ENCODE measurements at places on chromosomes 16 and 17.

- DNase-seq = no peak
Observed at GRCh38 chr16:55346475-55346874, 22.5 kb downstream of the IRX6 start.

- DNase-seq = no peak
Observed at GRCh38 chr16:56785317-56785716, 55.4 kb downstream of the NUP93 start.

DNA sequence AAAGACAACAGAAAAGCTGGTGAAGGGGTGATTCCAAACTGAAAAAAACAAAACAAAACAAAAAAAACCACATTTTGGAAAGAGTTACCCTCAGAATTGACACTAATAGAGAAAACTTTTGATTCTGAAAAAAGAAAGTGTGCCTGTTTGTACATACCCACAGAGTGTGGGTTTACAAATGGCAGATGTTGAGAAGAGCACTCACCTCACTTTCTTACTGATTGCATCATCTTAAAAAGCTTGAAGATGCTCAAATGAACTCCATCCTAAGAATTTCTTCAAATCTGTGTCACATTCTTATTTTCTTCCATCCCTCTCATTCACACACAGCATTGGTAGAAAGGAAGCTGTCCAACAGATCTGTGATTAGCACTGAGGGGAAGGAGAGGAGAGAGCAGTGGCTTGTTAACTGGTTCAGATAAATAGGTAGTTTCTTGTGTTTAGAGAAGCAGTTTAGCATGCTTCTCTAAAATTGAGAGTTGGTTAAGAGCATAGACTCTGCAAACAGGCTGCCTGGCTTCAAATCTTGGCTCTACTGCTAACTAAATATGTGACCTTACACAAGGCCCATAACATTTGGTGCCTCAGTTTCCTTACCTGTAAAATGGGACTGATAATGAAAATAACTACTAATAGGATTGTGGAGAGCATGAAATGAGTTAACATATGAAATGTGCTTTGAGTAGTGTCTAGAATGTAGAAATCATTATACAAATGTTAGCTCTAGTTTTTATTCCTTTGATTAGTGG, 6.9 kb downstream of the GNAO1 start:
- no peak for DNase-seq

GRCh38 chr16:22726868-22727267, 87.1 kb upstream of the HS3ST2 start:
- DNase-seq = no peak

GRCh38 chr17:17822189-17822588, 14.6 kb downstream of the SREBF1 start:
- DNase-seq = no peak

DNA sequence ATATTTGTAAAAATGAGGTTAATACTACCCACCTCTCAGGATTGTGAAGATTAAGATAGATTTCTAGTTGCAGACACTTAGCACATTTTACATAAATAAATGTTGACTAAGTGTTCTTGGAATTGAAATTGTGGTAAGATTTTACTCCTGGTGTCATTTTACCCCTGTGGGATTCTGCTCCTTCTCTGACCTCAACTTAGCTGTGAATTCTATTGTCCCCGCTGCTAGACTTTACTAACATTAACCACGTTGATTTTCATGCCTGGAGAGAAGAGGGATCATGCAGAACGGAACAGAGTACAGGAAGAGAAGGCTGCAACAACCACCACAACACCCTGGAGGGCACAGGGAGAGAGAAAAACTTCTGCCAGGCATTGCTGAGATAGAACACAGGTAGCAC, 2.1 kb upstream of the TOM1L1 start:
- DNase-seq = no peak

DNA sequence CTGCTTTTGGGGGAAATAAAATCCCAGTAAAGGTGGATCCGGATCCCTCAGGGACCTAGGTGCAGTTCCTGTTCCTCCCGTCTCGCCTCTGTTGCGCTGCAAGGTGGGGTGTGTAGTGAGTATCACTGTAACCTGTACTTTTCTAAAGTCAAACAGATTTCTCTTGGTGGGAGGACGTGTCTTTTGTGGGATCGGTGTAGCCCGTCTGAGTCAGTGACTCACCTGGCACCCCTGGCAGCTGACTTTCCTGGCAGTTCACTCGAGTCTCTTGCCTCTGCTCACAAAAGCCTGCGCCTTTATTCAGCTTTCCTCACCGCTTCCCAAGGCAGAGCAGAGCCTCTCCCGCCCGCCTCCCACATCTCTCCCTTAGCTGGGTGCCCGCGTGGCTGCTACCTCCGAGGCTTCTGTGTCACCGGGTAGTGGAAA, 85.7 kb downstream of the CMIP start:
- DNase-seq = peak; percentile 73

GRCh38 chr16:4972938-4973587, 14.9 kb downstream of the SEC14L5 start:
- no peak for DNase-seq

- DNase-seq = no peak
Observed at GRCh38 chr17:76683921-76684745, 26.6 kb downstream of the MXRA7 start.

DNA sequence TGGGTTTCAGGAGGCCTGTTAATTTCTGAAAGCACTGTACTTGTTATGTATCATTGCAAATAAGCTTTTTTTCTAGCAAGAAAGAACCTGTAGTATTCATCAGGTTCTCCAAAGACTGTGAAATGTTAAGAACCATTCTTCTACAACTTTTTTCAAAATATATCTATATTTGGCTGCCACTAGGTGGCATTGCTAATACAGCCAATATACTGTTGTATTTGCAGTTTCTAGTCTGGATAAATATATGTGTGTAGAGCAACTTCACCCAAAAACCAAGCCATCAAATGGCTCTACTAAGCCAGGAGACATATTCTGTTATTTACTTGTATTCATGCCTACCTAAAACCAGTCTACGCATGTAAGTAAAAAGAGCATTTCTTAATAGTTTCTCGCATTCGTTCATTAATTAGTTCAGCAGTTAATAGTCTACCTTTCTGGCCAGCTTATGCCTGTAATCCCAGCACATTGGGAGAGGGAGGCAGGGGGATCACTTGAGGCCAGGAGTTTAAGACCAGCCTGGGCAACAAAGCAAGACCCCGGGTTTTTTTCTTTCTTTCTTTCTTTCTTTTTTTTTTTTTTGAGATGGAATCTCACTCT, 39.5 kb downstream of the VMP1 start:
- peak; percentile 30 for DNase-seq

DNA sequence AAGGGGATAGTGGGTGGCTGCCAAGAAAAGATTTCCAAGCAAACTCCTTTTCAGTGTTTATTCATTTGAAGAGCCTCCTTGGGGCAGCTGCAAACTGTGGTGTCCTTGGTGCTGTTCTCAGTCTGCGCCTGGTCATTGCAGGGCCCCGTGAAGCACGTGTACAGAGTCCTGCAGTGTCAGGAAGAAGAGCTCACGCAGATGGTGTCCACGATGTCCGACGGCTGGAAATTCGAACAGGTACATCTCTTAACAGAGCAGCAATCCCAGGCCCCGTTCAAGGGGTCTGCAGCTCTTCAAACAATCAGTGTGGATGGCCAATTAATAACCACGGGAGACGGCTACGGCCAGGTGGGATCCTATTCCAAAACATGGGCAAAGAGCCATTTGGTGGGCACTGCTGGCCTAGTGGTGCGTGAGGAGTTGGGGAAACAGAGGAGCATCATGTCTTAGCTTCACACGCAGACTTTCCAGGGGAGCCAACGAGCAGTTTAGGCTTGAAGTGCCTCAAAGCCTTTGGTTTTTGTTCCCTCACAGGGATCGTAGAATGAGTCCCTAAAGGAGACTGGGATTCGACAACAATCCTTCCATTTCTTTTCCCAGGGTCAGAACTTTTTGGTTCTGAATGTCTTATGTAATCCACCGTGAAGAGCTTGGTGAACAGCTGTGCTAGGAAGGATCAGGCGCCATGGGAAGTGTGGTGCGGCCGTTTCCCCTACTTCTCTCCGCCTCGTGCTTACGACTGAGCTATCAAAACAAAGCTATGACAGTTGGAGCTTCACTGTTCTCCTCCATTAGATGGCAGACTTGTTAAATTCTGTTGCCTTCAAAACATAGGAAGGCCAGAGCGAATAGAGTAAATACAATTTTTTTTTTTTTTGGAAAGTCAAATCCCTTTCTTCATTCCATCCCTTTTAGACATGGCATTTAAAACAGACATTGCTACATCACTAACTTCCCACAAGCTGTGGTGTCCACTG, 12.6 kb downstream of the KCTD2 start:
- DNase-seq = no peak

DNA sequence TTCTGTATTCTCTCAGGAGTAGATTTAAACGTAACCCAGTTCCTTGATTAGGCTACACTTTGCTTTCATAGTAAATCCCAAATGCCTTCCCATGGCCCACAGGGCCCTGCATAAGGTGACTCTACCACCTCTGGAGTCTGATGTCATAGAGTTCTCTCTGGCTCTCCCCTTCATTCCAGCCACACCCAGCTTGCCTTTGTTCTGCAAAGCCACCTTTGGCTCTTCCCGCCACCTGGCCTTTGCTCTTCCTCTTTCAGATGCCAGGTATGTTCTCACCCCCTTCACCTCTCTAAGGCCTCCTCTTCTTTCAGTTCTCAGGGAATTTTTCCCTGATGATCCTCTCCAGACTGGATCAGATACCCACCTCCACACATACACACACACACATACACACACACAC, 141.3 kb upstream of the HSBP1 start:
- DNase-seq = no peak

GRCh38 chr16:49560004-49560830, 186.6 kb downstream of the C16orf78 start:
- DNase-seq = no peak

DNA sequence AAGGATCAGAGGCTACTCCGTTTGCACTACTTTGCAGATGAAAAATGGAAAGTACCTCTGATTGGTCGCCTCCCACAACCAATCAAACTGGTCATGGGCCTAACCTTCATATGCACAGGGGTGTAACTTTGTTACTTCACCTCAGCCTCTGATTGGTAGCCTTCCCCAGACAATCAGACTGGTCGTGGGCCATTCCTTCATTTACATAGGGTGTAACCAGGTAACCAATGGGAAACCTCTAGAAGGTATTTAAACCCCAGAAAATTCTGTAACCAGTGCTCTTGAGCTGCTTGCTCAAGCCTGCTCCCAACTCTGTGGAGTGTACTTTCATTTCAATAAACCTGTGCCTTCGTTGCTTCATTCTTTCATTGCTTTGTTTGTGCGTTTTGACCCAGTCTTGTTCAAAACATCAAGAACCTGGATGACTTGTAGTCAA, 39.2 kb upstream of the USP22 start:
- DNase-seq = no peak

GRCh38 chr17:27862004-27862403, 31.2 kb downstream of the LYRM9 start:
- DNase-seq = peak; percentile 79

GRCh38 chr16:89111263-89111662, 17.6 kb downstream of the ACSF3 start:
- no peak for DNase-seq

Measured in RWPE1 (cell line).